CD14-positive monocyte (primary cell): ENCODE measurements at places on chromosomes 2 and 18. TPM values are rescaled to one million over a fixed set of nuclear protein-coding genes. Genes with fewer than 3 reads are reported as not detected.

The CD302 gene
- polyA plus RNA-seq: 146 TPM

The STARD6 gene
- polyA plus RNA-seq: not detected in 2 replicates

GRCh38 chr2:188675391-188676009 is 298.7 kb upstream of the COL3A1 start:
- DNase-seq: no peak

DNA sequence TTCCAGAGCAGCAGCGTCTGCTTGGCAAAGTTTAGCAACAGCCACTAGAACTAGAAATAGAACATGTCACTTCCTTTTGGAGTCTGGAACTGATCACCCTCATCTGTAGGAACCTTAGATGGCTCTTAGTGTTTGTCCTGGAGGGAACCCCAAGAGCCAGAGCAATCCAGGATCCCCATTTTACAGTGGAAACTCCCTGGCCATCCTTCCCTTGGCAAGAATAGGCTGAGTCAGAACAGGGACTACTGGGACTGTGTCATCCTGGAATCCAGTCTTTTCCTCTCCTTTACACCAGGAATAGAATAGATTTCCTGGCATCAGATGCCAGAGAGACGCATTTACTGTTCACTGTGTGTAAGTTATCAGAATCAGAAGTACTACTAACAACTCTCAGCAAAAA is 33.2 kb upstream of the GRHL1 start:
- no peak for DNase-seq

DNA sequence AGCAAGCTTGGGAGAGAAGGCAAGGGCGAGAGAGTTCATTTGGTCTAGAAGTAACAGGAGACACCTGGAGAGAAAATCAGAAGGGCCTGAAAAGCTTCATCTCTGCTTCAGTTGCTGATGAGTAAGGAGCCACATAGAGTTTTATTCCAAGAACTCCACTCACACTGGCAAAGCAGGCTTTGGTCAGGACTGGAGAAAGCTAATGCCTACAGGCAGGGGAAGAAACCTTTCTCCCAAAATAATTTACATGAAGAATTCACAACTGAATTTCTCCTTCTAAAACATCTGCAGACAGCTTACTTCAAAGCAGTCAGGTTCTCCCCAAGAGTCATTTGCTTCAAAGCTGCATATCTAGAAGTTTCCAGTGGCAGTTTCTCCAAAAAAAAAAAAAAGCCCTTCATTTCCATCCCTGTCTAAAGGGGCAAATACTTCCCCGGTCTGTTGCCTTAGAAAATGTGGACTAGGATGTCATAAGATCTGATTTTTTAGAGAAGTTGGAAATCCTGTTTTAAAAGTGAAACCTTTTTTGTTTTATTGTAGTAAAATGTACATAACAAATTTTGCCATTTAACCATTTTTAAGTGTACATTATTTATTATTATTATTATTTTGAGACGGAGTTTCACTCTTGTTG is 46.3 kb downstream of the TMEM247 start:
- DNase-seq: peak; percentile 36

GRCh38 chr18:45464619-45465018 is 150.7 kb upstream of the SLC14A2 start:
- no peak for DNase-seq

DNA sequence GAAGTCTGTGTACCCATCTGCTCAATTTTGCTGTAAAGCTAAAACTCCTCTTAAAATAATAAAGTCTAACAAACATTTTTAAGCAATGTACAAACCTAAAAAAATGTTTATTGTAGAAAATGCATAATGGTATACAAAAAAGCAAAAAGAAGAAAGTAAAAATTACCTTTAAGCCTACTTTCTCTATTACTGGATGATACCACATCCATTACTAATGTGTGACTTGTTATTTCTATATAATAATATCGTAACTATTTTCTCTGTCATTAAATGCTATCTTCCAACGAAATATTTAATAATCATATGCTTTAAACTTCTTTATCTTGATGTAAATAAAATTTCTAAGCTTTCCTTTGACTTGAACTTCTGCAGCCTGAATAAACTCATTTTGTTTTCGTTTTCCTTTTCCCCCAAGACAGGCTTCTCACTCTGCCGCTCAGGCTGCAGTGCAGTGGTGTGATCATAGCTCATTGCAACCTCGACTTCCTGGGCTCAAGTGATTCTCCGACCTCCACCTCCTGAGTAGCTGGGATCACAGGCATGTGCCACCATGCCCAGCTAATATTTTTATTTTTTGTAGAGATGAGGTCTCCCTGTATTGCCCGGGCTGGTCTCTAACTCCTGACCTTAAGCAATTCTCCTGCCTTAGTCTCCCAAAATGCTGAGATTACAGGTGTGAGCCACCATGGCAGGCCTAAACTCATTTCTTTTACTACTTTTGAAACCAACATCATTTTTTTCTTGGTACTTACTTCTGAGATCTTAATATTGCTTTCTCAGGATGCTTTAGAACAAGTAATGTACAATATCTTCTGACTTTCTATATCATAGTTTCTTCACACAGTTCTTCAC is 18.1 kb upstream of the DNAH7 start:
- no peak for DNase-seq

DNA sequence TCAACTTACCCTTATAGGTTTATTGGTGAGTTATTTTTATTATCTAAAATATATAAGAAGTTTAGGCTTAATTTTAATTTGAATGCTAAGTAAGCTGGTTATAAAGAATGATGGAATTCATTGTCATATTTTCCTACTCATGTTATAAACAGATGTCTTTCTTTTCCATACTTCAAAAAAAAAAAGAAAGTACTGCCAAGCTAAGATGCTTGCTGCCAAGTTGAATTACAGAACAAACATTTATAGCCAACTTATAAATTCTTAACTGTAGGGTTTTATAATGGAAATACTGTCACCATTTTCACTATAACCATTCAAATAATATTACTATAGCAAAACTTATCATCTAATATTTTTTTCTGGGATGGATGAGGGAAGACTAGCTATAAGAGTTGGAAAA is 676.0 kb downstream of the NRXN1 start:
- no peak for DNase-seq

DNA sequence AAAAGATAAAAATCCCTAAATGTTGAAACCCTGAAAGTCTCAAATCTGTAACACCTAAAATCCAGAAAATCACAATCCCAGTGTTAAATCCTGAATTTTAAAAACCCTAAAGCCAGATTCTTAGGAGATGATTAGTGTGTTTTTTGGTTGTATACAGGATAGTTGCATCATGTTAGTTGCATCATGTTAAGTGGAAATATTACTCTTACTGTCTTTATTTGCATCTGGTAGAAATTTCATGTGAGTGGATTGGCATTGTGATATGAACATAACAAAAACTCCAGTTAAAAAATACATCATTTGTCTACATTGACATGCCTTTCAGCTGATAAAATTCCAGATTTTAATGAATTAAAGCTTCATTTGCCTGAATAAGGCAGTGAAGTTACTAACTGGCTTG is 683.1 kb upstream of the ACVR2A start:
- DNase-seq: no peak

GRCh38 chr2:6972067-6972710 is 55.0 kb downstream of the RNF144A start:
- DNase-seq: no peak

GRCh38 chr2:59182249-59182648 is 941.1 kb upstream of the FANCL start:
- no peak for DNase-seq

DNA sequence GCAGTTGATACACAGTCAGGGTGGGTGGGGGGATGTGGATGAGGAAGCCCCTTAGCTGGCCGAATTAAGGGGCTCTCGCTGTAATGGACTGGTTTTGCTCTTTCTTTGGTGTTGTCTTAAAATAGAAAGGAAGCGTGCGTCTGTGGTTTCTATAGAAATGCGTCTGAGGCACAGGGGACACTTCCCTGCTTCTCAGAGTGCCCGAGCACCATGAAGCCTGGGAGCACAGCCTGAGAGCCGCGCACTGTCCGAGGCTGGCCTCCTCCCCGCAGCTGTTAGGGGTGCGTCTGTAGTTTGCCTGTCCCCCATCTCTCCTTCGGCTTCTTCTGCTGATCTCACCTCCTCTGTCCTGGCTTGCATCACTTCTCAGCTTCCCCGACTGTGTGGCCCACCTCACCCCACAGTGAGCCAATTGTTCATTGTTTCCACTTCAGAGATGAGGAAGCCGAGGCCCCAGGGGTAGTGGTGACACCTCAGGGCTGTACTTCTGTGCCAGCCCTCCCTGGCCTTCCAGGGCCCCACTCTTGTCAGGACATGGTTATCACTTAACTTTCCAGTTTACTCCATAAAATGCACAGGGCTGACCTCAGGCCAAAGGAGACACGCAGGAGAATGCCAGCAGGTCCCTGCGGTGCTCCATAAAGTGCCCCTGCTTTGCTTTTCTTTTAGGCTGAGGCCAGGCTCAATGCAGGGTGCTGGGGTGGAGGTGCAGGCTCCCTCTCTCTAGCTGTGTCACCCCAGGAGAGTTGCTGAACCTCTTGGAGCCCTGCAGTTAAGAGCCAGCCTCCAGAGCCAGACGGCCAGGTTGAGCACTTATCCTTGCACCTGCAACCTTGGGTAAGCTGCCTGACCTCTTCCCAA is 210.6 kb downstream of the SEPTIN10 start:
- DNase-seq: no peak

GRCh38 chr2:184769686-184770085 is 171.4 kb downstream of the ZNF804A start:
- DNase-seq: no peak

GRCh38 chr2:236782938-236783337 is 213.3 kb downstream of the ACKR3 start:
- DNase-seq: no peak

- no peak for DNase-seq
These were observed 16.7 kb downstream of the MAP3K2 start for GRCh38 chr2:127371037-127371436.

DNA sequence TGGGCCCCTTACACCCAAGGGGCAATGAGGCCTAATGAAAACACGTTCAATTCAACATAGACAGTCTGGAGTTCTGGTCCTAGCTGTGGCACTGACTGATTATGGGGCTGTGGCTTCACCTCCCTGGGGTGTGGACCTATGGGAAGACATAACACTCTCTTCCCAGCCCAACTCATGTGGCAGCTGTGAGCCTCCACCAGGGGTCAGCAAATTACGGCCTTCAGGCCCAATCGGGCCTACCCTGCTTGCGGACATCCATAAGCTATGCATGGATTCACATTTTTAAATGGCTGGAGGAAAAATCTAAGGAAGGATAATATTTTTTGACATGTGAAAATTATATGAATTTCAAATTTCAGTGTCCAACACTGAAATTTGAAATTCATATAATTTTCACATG is 101.3 kb downstream of the LOXHD1 start:
- peak; percentile 27 for DNase-seq
